SJSA1 (cell line): ENCODE measurements at places on chromosomes 7 and 10. TPM values are rescaled to one million over a fixed set of nuclear protein-coding genes. Genes with fewer than 3 reads are reported as not detected.

- no peak for DNase-seq
- peaks cover 3% of the 10 kb centered on the region; the same call in 1 of the 2 replicates for H3K4me1 ChIP-seq
- H3K4me3 ChIP-seq, result no peak overlapping the region
- no peak overlapping the region for H3K27ac ChIP-seq
- H3K36me3 ChIP-seq, result no peaks in the 10 kb centered on the region
- H3K27me3 ChIP-seq, result no peaks in the 10 kb centered on the region; the same call in 1 of the 2 replicates
Observed at GRCh38 chr7:121339082-121339481, 10.3 kb downstream of the WNT16 start.

The ORAI2 gene
- total RNA-seq, result 18.3 and 27.0 TPM in 2 replicates

The AMPH gene
- not detected in 2 replicates for total RNA-seq

The CPA4 gene
- 12.0 and 14.7 TPM in 2 replicates for total RNA-seq

- DNase-seq, result no peak
- no peak overlapping the region for H3K4me3 ChIP-seq
- no peaks in the 10 kb centered on the region for H3K36me3 ChIP-seq
- H3K27ac ChIP-seq, result no peak overlapping the region
Observed at GRCh38 chr7:69190763-69191162, 407.5 kb upstream of the AUTS2 start.

The EVX1 gene
- not detected in 2 replicates for total RNA-seq

The C10orf143 gene
- 0.16 TPM in 1 of 2 replicates, not detected in the other for total RNA-seq

- H3K4me1 ChIP-seq, result no peaks in the 10 kb centered on the region
- H3K4me3 ChIP-seq, result no peak overlapping the region
- DNase-seq, result no peak
- no peak overlapping the region for H3K27ac ChIP-seq
- H3K36me3 ChIP-seq, result peaks cover 52% of the 10 kb centered on the region
Observed at GRCh38 chr10:11958956-11959355, 83.7 kb downstream of the UPF2 start.

The ITIH2 gene
- not detected in 2 replicates for total RNA-seq

DNA sequence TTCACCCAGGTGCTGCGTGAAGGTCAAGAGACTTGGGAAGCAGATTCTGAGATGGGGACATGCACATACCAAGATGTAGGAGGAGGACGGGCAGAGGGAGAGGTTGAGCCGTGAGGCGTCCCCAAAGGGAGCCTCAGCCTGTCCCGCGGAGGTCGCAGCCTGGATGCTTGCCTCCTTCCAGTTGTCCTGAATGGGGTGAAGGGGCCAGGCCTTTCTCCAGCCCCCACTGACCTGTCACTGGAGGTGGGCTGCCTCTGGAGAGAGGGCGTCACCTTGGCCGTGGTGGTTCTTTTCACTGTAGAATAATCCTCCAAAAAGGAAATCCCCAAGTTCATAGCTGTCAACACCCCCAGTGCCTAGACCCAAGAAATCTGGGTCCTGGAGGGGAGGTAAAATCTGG lies 283.0 kb upstream of the VSTM2A start:
- no peak overlapping the region for H3K27ac ChIP-seq
- DNase-seq, result no peak
- no peaks in the 10 kb centered on the region for H3K4me1 ChIP-seq
- no peak overlapping the region for H3K4me3 ChIP-seq
- H3K36me3 ChIP-seq, result no peaks in the 10 kb centered on the region
- no peaks in the 10 kb centered on the region for H3K27me3 ChIP-seq

DNA sequence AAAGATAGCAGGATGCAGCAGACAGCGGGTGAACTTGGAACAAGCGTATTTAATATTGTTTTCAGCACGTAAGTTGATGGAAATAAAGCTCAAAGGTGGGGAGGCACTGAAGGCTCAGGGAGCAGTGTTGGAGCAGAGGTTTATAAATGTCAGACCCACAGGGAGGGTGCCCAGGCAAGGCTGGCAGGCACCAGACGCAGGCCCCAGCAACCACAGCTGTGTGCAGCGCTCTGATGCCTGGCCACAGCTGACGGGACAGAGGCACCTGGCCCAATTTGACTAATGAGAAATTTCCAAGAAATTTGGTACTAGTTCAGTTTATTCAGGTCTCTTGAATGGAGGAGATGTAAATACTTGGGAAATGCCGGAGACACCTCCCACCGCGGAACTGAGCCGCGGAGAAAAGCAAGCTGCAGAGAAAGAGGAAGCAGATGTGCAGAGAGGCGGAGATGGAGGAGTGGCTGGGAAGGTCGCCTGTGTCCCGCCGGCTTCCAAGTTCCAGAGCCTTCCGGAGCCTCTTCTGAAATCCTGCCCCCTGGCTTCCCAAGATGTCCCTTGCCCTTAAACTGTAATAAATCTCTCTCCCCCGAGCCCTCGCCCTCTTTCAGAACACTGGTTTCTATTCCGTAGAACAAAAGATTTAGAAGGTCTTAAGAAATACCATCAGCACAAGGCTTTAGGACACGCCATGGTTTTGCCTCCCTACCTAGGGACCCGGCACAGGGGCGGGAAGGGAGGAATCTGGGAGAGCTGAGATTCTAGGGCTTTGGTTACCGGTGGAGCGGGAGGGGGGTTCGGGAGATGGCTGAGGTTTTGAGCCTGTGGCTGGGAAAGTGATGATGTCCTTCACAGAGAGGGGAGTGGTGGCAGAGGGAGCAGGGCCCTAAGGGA lies 38.4 kb upstream of the PLXNA4 start:
- no peaks in the 10 kb centered on the region; the same call in 1 of the 2 replicates for H3K27me3 ChIP-seq
- no peaks in the 10 kb centered on the region for H3K4me1 ChIP-seq
- no peak for DNase-seq
- no peak overlapping the region for H3K27ac ChIP-seq

GRCh38 chr10:49076741-49077521 lies 38.4 kb downstream of the VSTM4 start:
- H3K4me3 ChIP-seq, result no peak overlapping the region
- no peaks in the 10 kb centered on the region for H3K27me3 ChIP-seq
- no peak for DNase-seq

- H3K36me3 ChIP-seq, result no peaks in the 10 kb centered on the region
- DNase-seq, result no peak
- H3K4me3 ChIP-seq, result no peak overlapping the region
- H3K27ac ChIP-seq, result no peak overlapping the region
Observed at GRCh38 chr7:93055543-93056107, 62.2 kb downstream of the SAMD9 start.

- H3K27ac ChIP-seq, result no peak overlapping the region
- no peaks in the 10 kb centered on the region for H3K27me3 ChIP-seq
- H3K4me3 ChIP-seq, result no peak overlapping the region
- H3K36me3 ChIP-seq, result no peaks in the 10 kb centered on the region
- DNase-seq, result no peak
Observed at GRCh38 chr7:15407910-15408309, 153.9 kb downstream of the AGMO start.

DNA sequence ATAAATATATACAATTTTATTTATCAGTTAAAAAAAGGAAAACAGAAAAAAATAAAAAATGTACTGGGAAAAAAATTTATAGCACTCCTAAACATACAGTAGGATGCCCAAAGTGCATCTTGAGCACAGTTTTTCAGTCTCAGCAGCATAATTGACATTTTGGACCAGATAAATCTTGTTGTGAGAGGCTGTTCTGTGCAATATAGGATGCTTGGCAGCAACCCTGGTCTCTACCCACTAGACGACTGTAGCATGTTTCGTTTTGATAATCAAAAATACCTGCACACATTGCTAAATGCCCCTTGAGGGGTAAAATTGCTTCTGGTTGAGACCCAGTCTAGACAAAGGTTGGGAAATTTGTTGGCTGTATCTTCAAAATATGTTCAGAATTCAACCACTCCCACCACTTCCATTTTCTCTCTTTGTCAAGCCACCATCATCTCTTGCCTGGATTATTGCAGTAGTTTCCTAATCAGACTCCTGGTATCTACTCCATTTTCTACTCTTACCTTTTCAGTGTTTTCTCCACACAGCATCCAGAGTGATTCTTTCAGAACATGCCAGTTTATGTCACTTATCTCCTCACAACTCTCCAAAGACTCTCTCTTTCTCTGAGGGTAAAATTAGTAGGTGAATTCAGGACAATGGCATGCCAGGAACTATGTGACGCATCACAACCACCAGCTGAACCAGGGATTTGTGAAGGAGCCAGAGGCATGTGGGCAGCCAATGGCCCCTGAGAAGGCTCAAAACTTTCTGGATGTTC lies 91.4 kb downstream of the GPR85 start:
- no peaks in the 10 kb centered on the region for H3K36me3 ChIP-seq
- H3K27ac ChIP-seq, result peak overlapping the region; percentile 89

DNA sequence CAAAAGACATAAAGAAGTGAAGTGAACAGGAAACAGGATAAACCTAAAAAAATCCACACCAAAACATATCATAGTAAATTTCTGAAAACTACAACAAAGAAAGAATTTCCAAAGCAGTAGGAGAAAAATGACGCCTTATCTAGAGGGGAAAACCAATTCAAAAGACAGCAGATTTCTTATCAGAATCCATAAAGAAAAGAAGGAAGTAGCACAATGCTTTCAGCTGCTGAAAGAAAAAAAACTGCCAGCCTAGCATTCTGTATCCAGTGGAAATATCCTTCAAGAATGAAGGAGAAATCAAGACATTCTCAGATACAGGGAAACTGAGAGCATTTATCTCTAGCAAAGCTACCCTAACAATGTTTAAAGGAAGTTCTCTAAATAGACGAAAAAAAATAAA lies 37.8 kb downstream of the PDLIM1 start:
- no peak for DNase-seq
- no peak overlapping the region for H3K27ac ChIP-seq
- H3K27me3 ChIP-seq, result no peaks in the 10 kb centered on the region
- H3K36me3 ChIP-seq, result peaks cover 51% of the 10 kb centered on the region
- peaks cover 12% of the 10 kb centered on the region for H3K4me1 ChIP-seq
- H3K4me3 ChIP-seq, result no peak overlapping the region

DNA sequence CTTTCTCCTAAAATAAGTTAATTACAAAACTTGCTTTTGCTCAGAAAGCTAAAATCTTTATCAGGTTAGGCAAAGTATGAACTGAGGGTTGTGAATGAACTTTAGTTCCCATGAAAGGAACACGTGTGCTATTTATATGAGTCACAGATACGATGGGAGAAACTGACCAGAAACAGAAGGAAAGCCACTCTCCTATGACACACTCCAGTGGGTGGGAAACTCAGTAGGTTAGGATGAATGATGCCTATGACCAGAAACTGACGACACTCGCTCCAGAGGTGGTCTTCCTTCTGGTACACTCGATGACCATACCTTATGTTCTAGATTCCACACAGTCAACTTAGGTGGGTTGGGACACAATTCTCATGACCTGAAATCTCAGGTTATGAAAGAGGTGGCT lies 215.7 kb upstream of the INHBA start:
- H3K27me3 ChIP-seq, result no peaks in the 10 kb centered on the region
- H3K36me3 ChIP-seq, result no peaks in the 10 kb centered on the region
- peaks cover 46% of the 10 kb centered on the region for H3K4me1 ChIP-seq
- peak; percentile 42 for DNase-seq

- H3K4me3 ChIP-seq, result no peak overlapping the region
- no peak for DNase-seq
- no peak overlapping the region for H3K27ac ChIP-seq
- H3K36me3 ChIP-seq, result no peaks in the 10 kb centered on the region
- H3K4me1 ChIP-seq, result 0 out of 2 replicates have a peak, but pooled peaks cover 3% of the 10 kb centered on the region
Observed at GRCh38 chr10:49609283-49610113, 612 bp upstream of the SLC18A3 start.

- no peaks in the 10 kb centered on the region for H3K27me3 ChIP-seq
- H3K4me3 ChIP-seq, result no peak overlapping the region
- DNase-seq, result no peak
- no peaks in the 10 kb centered on the region for H3K36me3 ChIP-seq
Observed at GRCh38 chr10:59894114-59894513, 12.2 kb downstream of the CCDC6 start.

GRCh38 chr7:2173189-2173827 lies 59.4 kb downstream of the MAD1L1 start:
- no peak overlapping the region for H3K27ac ChIP-seq
- H3K4me3 ChIP-seq, result no peak overlapping the region
- peaks cover 30% of the 10 kb centered on the region for H3K36me3 ChIP-seq
- H3K4me1 ChIP-seq, result peaks cover 28% of the 10 kb centered on the region
- no peaks in the 10 kb centered on the region for H3K27me3 ChIP-seq

The RPP38 gene
- 2.8 and 13.9 TPM in 2 replicates for total RNA-seq

The SYT15 gene
- total RNA-seq, result 5.2 and 8.6 TPM in 2 replicates

The ACSM6 gene
- total RNA-seq, result not detected in 2 replicates

GRCh38 chr10:48740015-48740707 lies 55.5 kb downstream of the WDFY4 start:
- no peaks in the 10 kb centered on the region for H3K36me3 ChIP-seq
- H3K4me1 ChIP-seq, result no peaks in the 10 kb centered on the region
- H3K4me3 ChIP-seq, result no peak overlapping the region
- H3K27me3 ChIP-seq, result no peaks in the 10 kb centered on the region; the same call in 1 of the 2 replicates
- no peak for DNase-seq

- H3K27ac ChIP-seq, result no peak overlapping the region
- H3K36me3 ChIP-seq, result no peaks in the 10 kb centered on the region
- H3K4me1 ChIP-seq, result no peaks in the 10 kb centered on the region
- no peak for DNase-seq
Observed at GRCh38 chr10:105691811-105692210, 1050.7 kb downstream of the SORCS3 start.

GRCh38 chr7:149776289-149776688 lies 2.9 kb upstream of the ZNF467 start:
- no peaks in the 10 kb centered on the region for H3K36me3 ChIP-seq
- peaks cover 3% of the 10 kb centered on the region; the same call in 1 of the 2 replicates for H3K4me1 ChIP-seq
- H3K27ac ChIP-seq, result no peak overlapping the region
- no peak for DNase-seq

GRCh38 chr7:12716134-12716681 lies 28.8 kb downstream of the ARL4A start:
- no peak for DNase-seq
- H3K27me3 ChIP-seq, result no peaks in the 10 kb centered on the region
- H3K4me3 ChIP-seq, result no peak overlapping the region
- no peaks in the 10 kb centered on the region for H3K36me3 ChIP-seq

DNA sequence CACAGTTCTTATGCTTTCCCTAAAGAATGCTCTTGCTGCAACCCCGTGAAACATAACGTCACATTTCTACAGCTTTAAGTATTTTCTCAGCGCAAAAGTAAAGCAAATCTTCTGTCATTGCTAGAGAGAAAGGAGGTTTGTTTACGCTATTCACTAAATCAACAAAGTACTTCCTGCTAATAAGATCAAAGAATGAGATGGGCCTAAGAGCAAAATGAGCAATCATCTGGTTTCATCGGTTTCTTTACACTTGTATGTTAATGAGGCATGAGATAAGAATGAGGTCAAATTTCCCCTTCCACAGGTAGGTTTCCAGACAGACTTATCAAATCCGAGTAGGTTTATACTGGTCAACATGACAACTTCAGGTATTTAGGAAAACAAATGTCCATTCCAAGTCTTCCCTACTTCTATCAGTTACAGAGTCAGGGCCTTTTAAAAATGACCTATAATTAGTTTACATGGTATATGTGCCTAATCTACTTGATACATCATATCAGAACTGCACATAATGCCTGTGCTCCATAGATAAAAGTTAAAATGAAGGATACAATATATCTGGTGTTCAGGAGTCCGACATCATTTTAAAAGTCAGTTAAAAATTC lies 8.4 kb downstream of the USP6NL start:
- H3K27ac ChIP-seq, result no peak overlapping the region
- peak; percentile 38 for DNase-seq
- peaks cover 8% of the 10 kb centered on the region; the same call in 1 of the 2 replicates for H3K4me1 ChIP-seq
- no peak overlapping the region for H3K4me3 ChIP-seq

The HMX2 gene
- total RNA-seq, result 0.38 and 0.61 TPM in 2 replicates
